Activated CD4-positive, alpha-beta T cell treated with anti-CD3 and anti-CD28 coated beads, Interleukin-2, amount 10 ng/mL, durations not matched to agents 7 days and 5 days (primary cell): ENCODE measurements at places on chromosomes 2 and 18. TPM values are rescaled to one million over a fixed set of nuclear protein-coding genes. Genes with fewer than 3 reads are reported as not detected.

- no peaks in the 10 kb centered on the region for H3K27me3 ChIP-seq
- no peak overlapping the region for H3K27ac ChIP-seq
- no peaks in the 10 kb centered on the region for H3K36me3 ChIP-seq
- no peak overlapping the region for H3K4me3 ChIP-seq
- no peaks in the 10 kb centered on the region for H3K4me1 ChIP-seq
- no peak for DNase-seq
These were observed 65.2 kb downstream of the LBH start for GRCh38 chr2:30296496-30296895.

- peak overlapping the region; percentile 86 for H3K4me3 ChIP-seq
- DNase-seq = no peak
- H3K36me3 ChIP-seq = no peaks in the 10 kb centered on the region
- peaks cover 5% of the 10 kb centered on the region for H3K27me3 ChIP-seq
- peaks cover 28% of the 10 kb centered on the region for H3K4me1 ChIP-seq
These were observed 15.3 kb downstream of the NMUR1 start for GRCh38 chr2:231514951-231515297.

Gene COL5A2
- 0.37 TPM for total RNA-seq

- peaks cover 32% of the 10 kb centered on the region for H3K27me3 ChIP-seq
- no peak overlapping the region for H3K4me3 ChIP-seq
- H3K27ac ChIP-seq = no peak overlapping the region
- DNase-seq = no peak
These were observed 36.8 kb downstream of the PARD6G start for GRCh38 chr18:80210312-80211083.

GRCh38 chr18:76721207-76721996, 101.0 kb upstream of the ZNF236 start:
- H3K4me1 ChIP-seq = peaks cover 57% of the 10 kb centered on the region
- H3K27ac ChIP-seq = peak overlapping the region; percentile 91
- DNase-seq = peak; percentile 92
- peaks cover 12% of the 10 kb centered on the region for H3K36me3 ChIP-seq
- peak overlapping the region; percentile 70 for H3K4me3 ChIP-seq

DNA sequence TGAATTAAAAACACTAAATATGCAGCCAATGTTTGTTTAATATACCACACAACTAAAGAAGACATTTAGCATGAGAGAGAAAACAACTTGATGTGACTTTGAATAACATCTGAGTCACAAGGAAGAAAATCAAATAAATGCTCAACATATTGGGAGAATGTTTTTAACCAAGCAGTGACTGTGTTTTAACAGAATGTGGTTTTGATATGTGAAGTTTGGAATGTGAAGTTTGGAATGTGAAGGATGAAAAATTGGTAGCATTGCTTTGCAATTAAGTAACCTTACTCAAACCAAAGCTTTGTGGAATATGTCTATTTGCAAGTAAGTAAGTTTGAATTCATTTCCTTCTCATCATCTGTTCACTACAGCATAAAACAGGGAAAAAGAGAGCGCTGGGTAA, 128.2 kb upstream of the DNAJC10 start:
- H3K27ac ChIP-seq = no peak overlapping the region
- no peak for DNase-seq
- no peak overlapping the region for H3K4me3 ChIP-seq

GRCh38 chr2:67290451-67291290, 106.5 kb upstream of the ETAA1 start:
- H3K36me3 ChIP-seq = no peaks in the 10 kb centered on the region
- peaks cover 2% of the 10 kb centered on the region for H3K27me3 ChIP-seq
- H3K4me1 ChIP-seq = no peaks in the 10 kb centered on the region
- DNase-seq = no peak

GRCh38 chr2:174335988-174336500, 1.3 kb downstream of the SP9 start:
- peaks cover 72% of the 10 kb centered on the region for H3K27me3 ChIP-seq
- no peaks in the 10 kb centered on the region for H3K36me3 ChIP-seq
- no peak for DNase-seq
- H3K4me3 ChIP-seq = peak overlapping the region; percentile 34
- H3K27ac ChIP-seq = no peak overlapping the region

- no peak for DNase-seq
- no peak overlapping the region for H3K27ac ChIP-seq
- no peak overlapping the region for H3K4me3 ChIP-seq
- H3K4me1 ChIP-seq = no peaks in the 10 kb centered on the region
These were observed 53.0 kb downstream of the POMC start for GRCh38 chr2:25115249-25115883.

DNA sequence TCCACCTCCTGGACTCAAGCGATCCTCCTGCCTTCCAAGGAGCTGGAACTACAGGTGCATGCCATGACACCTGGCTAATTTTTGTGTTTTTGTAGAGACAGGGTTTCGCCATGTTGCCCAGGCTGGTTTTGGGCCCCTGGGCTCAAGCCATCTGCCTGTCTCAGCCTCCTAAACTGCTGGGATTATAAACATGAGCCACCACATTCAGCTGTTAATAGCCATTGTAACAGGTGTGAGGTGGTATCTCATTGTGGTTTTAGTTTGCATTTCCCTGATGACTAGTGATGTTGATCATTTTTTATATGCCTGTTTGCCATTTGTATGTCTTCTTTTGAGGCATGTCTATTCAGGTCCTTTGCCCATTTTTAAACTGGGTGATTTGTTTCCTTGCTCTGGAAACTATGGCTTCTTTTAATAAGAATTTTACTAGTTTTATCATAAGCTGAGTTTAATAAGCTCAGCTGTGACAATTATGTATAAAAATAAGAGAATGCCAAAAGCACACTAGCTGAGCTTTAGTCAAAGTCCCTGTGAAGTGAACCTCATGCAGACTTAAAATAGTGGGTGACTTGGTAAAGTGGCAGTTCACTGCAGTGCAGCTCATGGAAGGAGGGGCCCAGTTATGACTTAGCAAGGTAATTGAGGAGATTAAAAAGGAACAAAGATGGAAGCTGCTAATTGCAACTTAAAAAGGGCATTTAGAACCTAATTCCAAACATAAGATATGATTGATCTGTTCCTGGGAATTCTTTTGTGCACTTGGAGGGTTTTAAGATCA, 465.1 kb downstream of the TGIF1 start:
- no peak overlapping the region for H3K4me3 ChIP-seq
- no peaks in the 10 kb centered on the region for H3K36me3 ChIP-seq
- H3K27ac ChIP-seq = no peak overlapping the region
- no peaks in the 10 kb centered on the region for H3K4me1 ChIP-seq
- DNase-seq = no peak
- peaks cover 5% of the 10 kb centered on the region for H3K27me3 ChIP-seq

GRCh38 chr2:45823723-45824206, 172.3 kb downstream of the PRKCE start:
- H3K4me3 ChIP-seq = no peak overlapping the region
- H3K27ac ChIP-seq = no peak overlapping the region
- no peak for DNase-seq
- no peaks in the 10 kb centered on the region for H3K27me3 ChIP-seq

DNA sequence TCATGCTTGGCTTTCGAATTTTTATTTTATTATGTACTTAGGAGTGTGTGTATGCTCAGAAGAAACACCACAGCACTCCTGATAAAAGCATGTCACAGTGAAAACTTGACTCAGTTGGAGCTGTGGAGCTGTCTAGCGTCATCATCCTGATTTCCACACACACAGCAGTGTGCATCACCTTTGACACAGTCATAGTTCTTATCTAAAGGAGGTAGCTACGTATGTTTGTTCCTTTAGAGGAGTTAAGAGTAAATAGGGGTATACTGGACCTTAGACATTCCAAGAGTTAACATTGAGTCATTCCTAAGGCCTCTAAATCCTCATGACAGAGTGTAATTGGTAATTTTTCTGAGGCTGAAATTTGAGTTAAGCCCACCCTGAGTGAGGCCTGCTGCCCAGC, 96.9 kb downstream of the PHLPP1 start:
- DNase-seq = no peak
- H3K4me1 ChIP-seq = no peaks in the 10 kb centered on the region
- H3K27ac ChIP-seq = no peak overlapping the region
- H3K27me3 ChIP-seq = no peaks in the 10 kb centered on the region
- no peaks in the 10 kb centered on the region for H3K36me3 ChIP-seq

DNA sequence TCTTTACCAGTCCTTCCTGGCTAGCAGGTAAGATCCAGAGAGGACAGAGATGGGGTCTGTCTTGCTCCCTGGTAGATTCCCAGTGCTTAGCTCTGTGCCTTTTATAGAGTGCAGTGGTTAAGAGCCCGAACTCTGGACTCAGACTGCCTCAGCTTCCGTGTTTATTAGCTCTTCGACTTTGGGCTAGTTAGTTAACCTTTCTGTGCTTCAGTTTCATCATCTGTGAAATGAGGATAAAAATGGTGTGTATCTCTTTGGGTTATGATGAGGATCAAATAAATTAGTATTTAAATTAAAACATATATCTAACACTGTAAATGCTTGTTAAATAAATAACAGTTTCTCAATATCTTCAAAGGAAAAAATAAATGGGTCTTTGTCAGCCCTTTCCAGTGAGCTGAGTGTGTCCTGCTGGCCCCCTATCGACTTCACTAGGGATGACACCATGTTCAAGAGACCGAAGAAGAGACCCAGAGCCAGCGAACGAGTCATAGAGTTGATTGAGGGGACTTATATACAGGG, 38.2 kb downstream of the CERS6 start:
- no peaks in the 10 kb centered on the region for H3K27me3 ChIP-seq
- no peak overlapping the region for H3K4me3 ChIP-seq
- H3K27ac ChIP-seq = no peak overlapping the region
- peaks cover 52% of the 10 kb centered on the region for H3K4me1 ChIP-seq
- peaks cover 45% of the 10 kb centered on the region for H3K36me3 ChIP-seq
- DNase-seq = no peak

DNA sequence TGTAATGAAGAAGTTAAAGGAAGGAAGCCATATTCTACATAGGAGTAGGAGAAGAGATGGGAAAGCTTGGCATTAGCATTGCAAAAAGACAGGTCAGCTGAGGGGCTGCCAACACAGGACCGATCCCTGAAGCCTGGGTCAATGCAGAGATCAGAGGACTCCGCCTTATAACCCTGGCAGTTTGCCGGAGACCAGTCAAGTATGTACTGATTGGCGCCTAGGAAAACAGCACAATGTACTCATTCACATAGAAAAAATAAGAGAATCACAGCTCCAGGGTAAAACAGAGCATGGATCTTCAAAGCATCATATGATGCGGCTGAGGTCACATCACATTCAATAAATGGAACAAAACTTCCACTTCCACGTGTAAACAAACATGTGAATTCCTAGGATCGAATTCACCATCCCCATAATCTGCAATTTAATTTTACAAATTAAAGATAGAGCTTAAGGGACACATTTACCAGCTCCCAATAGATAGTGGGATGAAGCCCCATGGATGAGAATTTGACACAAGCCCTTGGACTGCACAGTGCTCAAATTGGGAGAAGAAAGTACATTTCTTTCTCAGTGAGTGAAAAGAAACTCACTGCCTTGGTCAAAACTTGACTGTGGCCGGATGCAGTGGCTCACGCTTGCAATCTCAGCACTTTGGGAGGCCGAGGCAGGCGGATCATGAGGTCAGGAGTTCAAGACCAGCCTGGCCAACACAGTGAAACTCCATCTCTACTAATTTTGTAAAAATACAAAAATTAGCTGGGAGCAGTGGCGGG, 135.0 kb upstream of the KLHL14 start:
- H3K27me3 ChIP-seq = no peaks in the 10 kb centered on the region
- no peak for DNase-seq
- no peaks in the 10 kb centered on the region for H3K36me3 ChIP-seq
- H3K4me3 ChIP-seq = no peak overlapping the region
- H3K27ac ChIP-seq = no peak overlapping the region

DNA sequence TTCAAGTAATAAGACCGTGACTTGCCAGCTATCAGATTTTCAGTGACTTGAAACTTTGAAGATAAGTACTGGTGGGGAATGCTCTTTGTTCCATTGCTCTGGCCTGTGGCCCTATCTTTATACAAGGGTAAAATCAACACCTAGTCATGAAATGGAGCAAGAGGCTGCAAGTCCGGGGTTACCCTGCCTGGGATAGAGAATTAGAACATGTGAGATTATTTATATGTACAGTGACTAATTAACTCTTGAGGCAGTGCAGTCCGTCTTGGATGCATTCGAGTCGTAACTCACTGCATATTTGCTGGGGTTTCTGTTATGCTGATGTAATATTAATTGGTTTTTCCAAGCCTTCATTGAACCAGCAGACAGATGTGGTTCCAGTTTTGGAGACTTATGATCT, 105.8 kb upstream of the LYPD6 start:
- DNase-seq = no peak
- H3K4me3 ChIP-seq = no peak overlapping the region
- peaks cover 10% of the 10 kb centered on the region for H3K27me3 ChIP-seq
- H3K4me1 ChIP-seq = no peaks in the 10 kb centered on the region
- H3K27ac ChIP-seq = no peak overlapping the region

DNA sequence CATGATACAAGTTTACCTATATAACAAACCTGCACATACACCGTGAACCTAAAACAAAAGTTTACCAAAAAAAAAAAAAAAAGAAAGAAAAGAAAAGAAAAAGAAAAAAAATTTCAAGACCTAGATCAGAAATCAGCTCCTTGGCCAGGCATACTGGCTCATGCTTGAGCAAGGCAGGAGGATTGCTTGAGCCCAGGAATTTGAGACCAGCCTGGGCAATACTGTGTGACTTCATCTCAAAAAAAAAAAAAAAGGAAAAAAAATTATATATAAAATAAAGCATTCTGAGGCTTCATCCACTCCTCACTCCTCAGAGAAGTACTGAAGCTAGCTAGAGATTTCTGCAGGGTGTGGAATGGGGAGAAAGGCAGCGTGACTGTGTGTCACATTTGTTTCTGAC, 11.8 kb upstream of the PROC start:
- no peak overlapping the region for H3K4me3 ChIP-seq
- H3K27ac ChIP-seq = no peak overlapping the region
- peaks cover 1% of the 10 kb centered on the region for H3K27me3 ChIP-seq
- peaks cover 22% of the 10 kb centered on the region for H3K4me1 ChIP-seq

Gene PROKR1
- not detected for total RNA-seq

Gene COL4A4
- total RNA-seq = 0.06 TPM

DNA sequence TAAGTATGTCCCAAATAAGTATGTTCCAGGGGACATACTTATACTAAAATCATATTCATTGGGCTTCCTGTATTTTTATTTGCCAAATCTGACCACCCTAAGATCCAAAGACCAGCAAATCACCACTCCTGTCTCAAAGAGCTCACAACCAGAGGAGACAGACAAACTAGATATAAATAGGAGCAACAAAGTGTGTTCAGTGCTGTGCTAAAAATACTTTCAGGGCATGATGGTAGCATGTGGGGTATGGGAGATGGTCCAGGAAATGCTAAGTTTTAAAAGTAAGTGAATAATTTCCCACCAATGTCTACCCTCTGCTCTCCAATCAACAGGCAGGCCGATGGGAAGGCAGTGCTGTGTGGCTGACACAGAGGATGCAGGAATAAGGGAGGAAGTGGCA, 87.1 kb downstream of the C1QL2 start:
- no peaks in the 10 kb centered on the region for H3K4me1 ChIP-seq
- no peaks in the 10 kb centered on the region for H3K27me3 ChIP-seq
- DNase-seq = no peak
- H3K36me3 ChIP-seq = no peaks in the 10 kb centered on the region
- no peak overlapping the region for H3K4me3 ChIP-seq
- H3K27ac ChIP-seq = no peak overlapping the region

Gene CRYGC
- not detected for total RNA-seq
